ENCODE measurements at places on chromosomes 3 and 15. TPM values are rescaled to one million over a fixed set of nuclear protein-coding genes. Genes with fewer than 3 reads are reported as not detected.

Gene RASL12
- 18.9 TPM for total RNA-seq

Gene KBTBD13
- 10.6 TPM for total RNA-seq

Gene PP2D1
- not detected for total RNA-seq

GRCh38 chr3:50524746-50525145 is 21.3 kb upstream of the CACNA2D2 start:
- DNase-seq: no peak

GRCh38 chr3:126448136-126448892 is 27.4 kb downstream of the ZXDC start:
- DNase-seq: no peak

GRCh38 chr15:68650901-68651709 is 72.3 kb downstream of the CORO2B start:
- DNase-seq: peak; percentile 70

DNA sequence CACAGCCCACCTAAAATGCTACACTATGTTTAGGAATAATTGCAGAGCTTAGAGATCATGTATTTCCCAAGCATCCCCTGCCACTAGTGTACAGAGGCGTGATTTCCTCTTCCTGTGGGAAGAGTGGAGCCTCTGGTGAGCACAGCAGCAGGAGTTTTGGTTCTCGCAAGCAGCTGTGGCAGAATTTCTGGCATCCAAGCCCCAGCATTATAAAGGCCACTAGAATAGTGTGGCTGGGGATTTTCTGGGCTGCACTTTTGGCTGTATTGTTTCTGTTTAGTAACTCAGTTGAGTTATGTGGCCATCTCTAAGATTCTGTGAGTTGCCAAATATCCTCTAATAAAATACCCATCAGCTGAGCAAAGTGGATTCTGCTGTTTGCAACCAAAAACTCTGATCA is 64.7 kb downstream of the GPR176 start:
- DNase-seq: no peak
